Liver (tissue), 10 donors: ENCODE measurements at places on chromosomes 3 and 15.

- no peaks in the 10 kb centered on the region for H3K27me3 ChIP-seq
- H3K4me3 ChIP-seq, result no peak overlapping the region
- peak overlapping the region; percentile 9 for H3K27ac ChIP-seq
- peaks cover 8% of the 10 kb centered on the region for H3K4me1 ChIP-seq
Observed at GRCh38 chr3:149393345-149394160, 16.1 kb upstream of the TM4SF1 start.

DNA sequence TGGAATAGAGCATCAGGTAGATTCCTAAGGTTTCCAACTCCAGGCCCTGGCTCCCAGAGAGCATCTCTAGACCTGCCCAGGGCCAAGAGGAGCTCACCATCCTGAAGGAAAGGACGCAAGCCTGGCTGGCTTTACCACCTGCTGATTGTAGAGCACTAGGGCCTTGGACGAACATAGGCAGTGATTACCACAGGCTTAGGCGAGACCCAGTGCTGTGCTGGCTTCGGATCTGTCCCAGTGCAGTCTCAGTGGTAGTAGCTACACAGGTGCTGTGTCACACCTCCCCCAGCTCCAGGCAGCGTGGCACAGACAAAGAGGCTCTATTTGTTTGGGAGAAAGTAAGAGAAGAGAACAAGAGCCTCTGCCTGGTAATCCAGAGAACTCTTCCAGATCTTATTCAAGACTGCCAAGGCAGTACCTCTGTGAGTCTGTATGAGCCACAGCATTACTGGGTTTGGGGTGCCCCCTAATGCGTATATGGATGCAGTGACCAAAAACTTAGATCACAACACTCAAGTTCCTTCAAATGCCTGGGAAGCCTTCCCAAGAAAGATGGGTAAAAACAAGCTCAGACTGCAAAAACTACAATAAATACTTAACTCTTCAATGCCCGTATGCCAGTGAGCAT, 25.4 kb downstream of the ISG20 start:
- DNase-seq, result no peak
- H3K27me3 ChIP-seq, result no peaks in the 10 kb centered on the region
- H3K4me3 ChIP-seq, result no peak overlapping the region
- no peaks in the 10 kb centered on the region for H3K36me3 ChIP-seq
- H3K27ac ChIP-seq, result no peak overlapping the region
- H3K4me1 ChIP-seq, result no peaks in the 10 kb centered on the region

DNA sequence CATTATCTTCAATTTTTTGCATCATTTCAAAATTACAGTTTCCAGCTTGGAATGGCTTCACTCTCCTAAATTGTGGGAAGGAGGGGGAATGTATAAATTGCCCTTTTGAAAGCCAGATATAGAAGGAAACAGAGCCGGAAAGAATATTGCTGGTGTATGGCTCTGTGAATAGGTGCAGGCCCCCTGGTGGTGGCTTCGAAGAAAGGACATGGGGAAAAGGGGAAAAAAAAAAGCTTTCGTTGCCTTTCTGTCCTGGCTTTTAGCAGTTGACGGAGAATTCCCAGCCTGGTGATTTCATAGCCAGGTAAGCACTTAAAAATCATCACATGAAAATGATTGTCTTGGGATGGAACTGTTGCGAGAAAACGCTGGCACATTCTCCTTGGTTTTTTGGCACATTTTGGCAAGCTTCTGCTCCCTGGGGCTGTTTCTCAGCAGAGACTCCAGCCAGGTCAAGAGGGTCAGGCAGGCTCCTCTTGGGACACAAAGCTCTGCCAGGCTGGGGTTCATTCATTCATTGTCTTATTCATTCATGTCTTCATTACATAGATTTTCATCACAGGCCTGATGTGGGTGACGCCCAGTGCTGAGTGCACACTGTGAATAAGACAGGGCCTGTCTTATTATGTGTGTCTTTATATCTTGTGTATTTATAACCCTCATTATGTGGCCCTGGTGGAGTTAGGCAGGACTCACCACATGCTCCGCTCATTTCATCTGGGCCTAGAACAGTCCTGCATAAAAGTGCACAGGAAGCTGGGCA, 300.0 kb upstream of the TPM1 start:
- no peaks in the 10 kb centered on the region for H3K4me1 ChIP-seq
- H3K4me3 ChIP-seq, result no peak overlapping the region
- peak; percentile 47 for DNase-seq
- H3K27me3 ChIP-seq, result no peaks in the 10 kb centered on the region

GRCh38 chr15:78737187-78737820, 74.0 kb downstream of the ADAMTS7 start:
- no peaks in the 10 kb centered on the region for H3K27me3 ChIP-seq
- no peak for DNase-seq
- H3K36me3 ChIP-seq, result no peaks in the 10 kb centered on the region
- no peaks in the 10 kb centered on the region for H3K4me1 ChIP-seq
- H3K4me3 ChIP-seq, result no peak overlapping the region

- H3K27ac ChIP-seq, result no peak overlapping the region
- H3K4me1 ChIP-seq, result no peaks in the 10 kb centered on the region
- H3K36me3 ChIP-seq, result no peaks in the 10 kb centered on the region
Observed at GRCh38 chr3:25692341-25692740, 27.6 kb upstream of the TOP2B start.

GRCh38 chr15:35071106-35071505, 14.0 kb downstream of the NANOGP8 start:
- no peaks in the 10 kb centered on the region for H3K36me3 ChIP-seq
- no peak overlapping the region for H3K4me3 ChIP-seq
- no peak overlapping the region for H3K27ac ChIP-seq
- no peak for DNase-seq
- no peaks in the 10 kb centered on the region for H3K27me3 ChIP-seq

DNA sequence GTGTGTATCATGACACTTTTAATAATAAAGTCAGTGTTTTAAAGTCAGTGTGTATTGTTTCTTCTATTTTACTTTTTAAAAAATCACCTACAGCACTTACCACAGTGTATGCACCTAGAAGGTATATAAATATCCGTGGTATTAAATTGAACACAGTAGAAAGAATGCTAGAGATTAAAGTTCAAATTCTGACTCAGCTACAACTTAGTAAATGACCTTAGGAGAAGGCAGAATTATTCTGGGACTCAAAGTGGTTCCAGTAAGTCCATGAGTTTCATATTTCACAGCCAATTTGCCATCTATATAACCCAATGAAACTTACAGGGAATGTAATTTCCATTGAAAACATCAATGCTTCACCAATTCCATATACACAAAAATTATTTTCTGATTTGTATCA, 52.7 kb upstream of the MAP4 start:
- DNase-seq, result no peak
- H3K36me3 ChIP-seq, result peaks cover 1% of the 10 kb centered on the region
- no peaks in the 10 kb centered on the region for H3K4me1 ChIP-seq
- no peak overlapping the region for H3K27ac ChIP-seq

GRCh38 chr15:76293361-76293760, 17.9 kb downstream of the ETFA start:
- H3K27ac ChIP-seq, result no peak overlapping the region
- no peak overlapping the region for H3K4me3 ChIP-seq
- peaks cover 3% of the 10 kb centered on the region for H3K36me3 ChIP-seq
- no peaks in the 10 kb centered on the region for H3K27me3 ChIP-seq

- H3K36me3 ChIP-seq, result no peaks in the 10 kb centered on the region
- no peak overlapping the region for H3K27ac ChIP-seq
- no peak for DNase-seq
- H3K27me3 ChIP-seq, result no peaks in the 10 kb centered on the region
Observed at GRCh38 chr3:42063888-42064287, 27.3 kb upstream of the TRAK1 start.

DNA sequence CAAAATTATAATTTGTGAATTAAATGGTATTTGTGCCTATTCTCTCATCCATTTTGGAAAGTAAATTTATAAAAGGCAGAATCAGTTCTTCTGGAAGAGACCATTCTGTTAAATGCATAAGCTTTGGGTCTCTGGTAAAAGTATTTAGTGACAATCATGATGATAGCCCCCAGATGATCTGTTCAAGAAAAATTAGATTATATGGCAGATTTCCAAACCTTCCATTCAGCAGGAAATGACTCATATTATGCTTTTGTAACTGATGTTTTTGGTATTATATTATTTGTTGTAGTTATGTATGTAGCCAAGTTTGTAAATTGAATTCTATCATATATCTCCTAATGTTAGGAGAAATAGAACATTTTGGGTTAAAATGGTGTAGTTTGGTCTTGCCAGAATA, 340.8 kb upstream of the DPH6 start:
- no peak overlapping the region for H3K27ac ChIP-seq
- no peaks in the 10 kb centered on the region for H3K36me3 ChIP-seq
- H3K27me3 ChIP-seq, result no peaks in the 10 kb centered on the region
- DNase-seq, result no peak
- H3K4me1 ChIP-seq, result no peaks in the 10 kb centered on the region
- no peak overlapping the region for H3K4me3 ChIP-seq

GRCh38 chr3:31868236-31868635, 112.8 kb downstream of the OSBPL10 start:
- no peak overlapping the region for H3K4me3 ChIP-seq
- no peaks in the 10 kb centered on the region for H3K4me1 ChIP-seq
- DNase-seq, result no peak
- no peaks in the 10 kb centered on the region for H3K36me3 ChIP-seq
- no peaks in the 10 kb centered on the region for H3K27me3 ChIP-seq

- H3K4me1 ChIP-seq, result peaks cover 27% of the 10 kb centered on the region
- no peaks in the 10 kb centered on the region for H3K27me3 ChIP-seq
- H3K4me3 ChIP-seq, result no peak overlapping the region
- H3K27ac ChIP-seq, result no peak overlapping the region
- no peak for DNase-seq
Observed at GRCh38 chr3:142850395-142851023, 38.4 kb downstream of the PCOLCE2 start.

DNA sequence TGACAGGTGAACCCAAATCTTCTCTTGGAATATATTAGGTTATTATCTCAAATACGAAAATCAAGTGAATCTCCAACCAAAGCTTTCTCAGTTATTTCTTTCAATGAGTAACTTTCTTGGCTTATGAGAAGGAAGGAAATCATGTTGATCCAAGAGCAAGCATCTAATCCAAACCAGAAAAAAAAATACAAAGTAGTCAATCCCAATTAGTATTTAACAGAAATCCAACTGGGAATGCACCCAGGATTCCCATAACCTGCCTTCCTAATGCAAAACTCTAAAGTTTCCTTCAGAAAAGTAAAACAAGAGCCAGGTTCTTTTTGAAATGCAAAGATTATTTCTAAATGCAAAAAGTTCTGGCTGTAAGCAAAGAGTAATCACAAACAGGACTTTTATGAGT, 289.3 kb downstream of the SHOX2 start:
- no peaks in the 10 kb centered on the region for H3K36me3 ChIP-seq
- no peak overlapping the region for H3K4me3 ChIP-seq
- H3K27ac ChIP-seq, result no peak overlapping the region
- H3K27me3 ChIP-seq, result no peaks in the 10 kb centered on the region

GRCh38 chr3:56894881-56895431, 93.2 kb upstream of the ARHGEF3 start:
- H3K27ac ChIP-seq, result no peak overlapping the region
- no peaks in the 10 kb centered on the region for H3K4me1 ChIP-seq
- H3K27me3 ChIP-seq, result no peaks in the 10 kb centered on the region

DNA sequence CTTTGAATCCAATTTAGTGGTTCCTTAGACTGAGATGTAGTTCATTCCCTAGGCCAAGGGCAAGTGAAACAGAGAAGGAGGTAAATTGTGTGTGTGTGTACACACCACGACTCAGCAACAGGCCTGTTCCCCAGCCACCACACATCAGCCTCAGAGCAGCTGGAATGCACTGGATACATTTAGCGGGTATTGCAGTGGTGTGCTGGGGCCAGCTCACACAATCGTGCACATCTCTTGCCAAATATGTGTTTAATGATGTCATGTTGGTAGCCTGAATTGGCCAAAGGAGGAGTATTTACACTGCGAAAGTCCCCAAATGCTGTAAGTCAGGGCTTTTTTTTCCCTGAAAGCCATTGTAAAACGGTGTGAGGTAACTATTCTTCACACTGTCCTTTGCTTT, 82.3 kb downstream of the RBPMS2 start:
- peak overlapping the region; percentile 65 for H3K27ac ChIP-seq
- H3K36me3 ChIP-seq, result peaks cover 19% of the 10 kb centered on the region
- no peaks in the 10 kb centered on the region for H3K27me3 ChIP-seq
- H3K4me3 ChIP-seq, result no peak overlapping the region
- H3K4me1 ChIP-seq, result peaks cover 5% of the 10 kb centered on the region

DNA sequence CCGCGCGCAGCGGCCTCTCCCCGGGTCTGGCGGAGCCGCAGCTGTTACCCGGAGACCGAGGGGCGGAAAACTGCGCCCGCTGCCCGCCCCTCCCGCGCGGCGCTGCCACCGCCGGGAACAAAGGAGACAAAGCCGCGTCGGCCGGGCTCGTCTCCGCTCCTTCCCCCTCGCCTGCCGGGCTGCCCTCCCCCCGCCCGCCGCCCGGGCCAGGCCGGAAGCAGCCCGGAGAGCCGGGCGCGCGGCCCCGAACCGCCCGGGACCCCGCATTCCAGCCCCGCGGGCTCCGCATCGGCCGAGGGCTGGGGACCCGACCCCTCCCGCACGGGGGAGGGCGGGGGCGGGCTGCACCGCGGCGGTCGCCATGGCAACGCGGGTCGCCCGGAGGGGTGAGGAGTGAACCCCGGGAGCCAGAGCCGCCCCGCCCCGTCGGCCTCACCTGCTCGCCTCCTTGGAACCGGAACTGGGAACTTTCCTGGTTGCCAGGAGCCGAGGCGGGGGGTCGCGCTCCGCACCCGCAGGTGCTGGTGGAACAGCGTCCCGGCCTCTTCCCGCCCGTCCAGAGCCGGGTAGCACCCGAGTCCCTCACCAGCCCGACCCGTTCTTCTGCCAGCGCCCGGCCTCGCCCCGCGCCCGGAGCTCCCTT, 448 bp downstream of the PLXNB1 start:
- peak overlapping the region; percentile 89 for H3K27ac ChIP-seq
- H3K27me3 ChIP-seq, result no peaks in the 10 kb centered on the region
- H3K4me3 ChIP-seq, result peak overlapping the region; percentile 52
- H3K36me3 ChIP-seq, result no peaks in the 10 kb centered on the region

- H3K36me3 ChIP-seq, result no peaks in the 10 kb centered on the region
Observed at GRCh38 chr3:144127014-144127413, 155.4 kb downstream of the DIPK2A start.

DNA sequence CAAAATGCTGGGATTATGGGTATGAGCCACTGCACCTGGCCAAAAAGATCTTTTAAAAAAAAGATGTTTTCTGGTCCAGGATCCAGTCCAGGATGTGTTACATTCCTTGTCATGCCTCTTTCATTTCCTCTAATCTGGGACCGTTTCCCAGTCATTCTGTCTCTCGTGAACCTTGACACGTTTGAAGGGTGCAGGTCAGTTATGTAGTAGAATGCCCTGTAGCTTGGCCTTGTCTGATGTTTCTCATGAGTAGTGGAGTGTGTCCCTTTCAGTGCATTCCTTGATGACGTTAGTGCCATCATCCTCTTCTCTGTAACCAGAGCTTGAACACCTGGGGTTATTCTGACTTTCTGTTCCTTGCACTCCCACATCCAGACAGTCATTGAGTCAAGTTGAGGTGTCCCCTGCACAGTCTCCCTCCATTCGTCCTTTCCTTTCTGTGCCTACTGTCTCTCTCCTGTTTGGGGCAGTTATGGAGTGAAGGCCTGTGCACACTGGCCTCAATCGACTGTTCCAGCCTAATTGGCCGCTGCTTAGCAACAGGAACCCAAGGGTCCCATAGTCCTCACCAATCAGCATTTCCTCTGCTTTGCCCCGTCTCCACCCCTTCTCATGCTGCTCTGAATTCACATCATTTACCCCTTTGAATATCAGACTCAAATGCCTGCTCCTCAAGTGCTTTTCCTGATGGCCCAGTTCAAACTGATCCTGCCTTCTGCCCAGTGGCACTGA, 5.5 kb downstream of the FAM81A start:
- H3K36me3 ChIP-seq, result no peaks in the 10 kb centered on the region
- H3K4me3 ChIP-seq, result no peak overlapping the region
- DNase-seq, result no peak
- peaks cover 4% of the 10 kb centered on the region for H3K4me1 ChIP-seq
